ENCODE measurements at places on chromosomes 1 and 21.

GRCh38 chr21:14862794-14863720, 201.7 kb downstream of the NRIP1 start:
- no peak for DNase-seq

DNA sequence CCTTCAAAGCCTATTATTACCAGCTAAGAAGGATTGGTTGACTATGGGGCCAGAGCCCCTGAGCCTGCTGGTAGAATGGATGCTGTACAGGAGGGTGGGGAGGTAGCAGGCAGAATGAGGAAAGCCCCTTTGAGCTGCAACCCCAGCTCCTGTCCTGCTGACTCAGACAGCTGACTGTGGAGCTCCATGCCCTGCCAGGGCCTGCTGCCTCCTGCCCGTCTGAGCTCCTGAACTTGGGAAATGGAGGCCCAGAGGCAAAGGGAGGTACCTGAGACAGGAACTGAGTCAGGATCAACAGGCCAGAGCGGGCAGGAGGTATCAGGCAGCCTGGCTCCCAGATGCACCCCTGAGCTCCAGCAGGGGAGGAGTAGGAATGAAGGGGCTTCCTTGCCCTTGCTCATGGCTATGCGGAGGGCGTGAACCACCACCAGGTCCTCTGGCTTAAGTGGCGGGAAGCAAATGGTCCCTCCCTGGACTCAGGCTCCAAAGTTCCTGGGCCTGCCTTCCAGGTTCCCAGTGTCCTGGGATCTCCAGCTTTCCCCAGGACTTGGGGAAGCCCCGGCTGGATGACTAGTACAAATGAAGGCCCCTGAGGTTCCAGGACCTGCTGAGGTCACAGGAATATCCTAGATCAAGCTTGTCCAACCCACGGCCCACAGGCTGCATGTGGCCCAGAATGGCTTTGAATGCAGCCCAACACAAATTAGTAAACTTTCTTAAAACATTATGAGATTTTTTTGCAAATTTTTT, 3.9 kb upstream of the SFN start:
- no peak for DNase-seq

DNA sequence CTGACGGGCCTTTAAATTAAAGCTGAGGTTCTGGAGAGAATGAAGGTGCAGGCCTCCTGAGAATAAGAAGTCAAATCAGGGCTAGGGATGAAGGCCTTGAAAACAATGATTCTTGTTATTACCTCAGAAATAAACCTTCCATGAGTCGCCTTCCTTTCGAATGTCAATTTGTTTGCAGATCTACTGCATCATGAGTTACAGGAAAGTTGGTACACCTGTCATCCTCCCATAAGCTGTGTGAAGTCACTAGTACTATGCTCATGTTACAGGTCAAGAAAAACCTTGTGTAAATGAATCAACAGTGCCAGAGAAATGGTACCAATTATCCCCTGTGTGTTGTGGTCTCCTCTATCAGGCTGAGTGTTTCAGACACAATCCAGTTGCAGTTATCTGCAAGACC, 281.2 kb upstream of the PLXNA2 start:
- DNase-seq = peak; percentile 54

DNA sequence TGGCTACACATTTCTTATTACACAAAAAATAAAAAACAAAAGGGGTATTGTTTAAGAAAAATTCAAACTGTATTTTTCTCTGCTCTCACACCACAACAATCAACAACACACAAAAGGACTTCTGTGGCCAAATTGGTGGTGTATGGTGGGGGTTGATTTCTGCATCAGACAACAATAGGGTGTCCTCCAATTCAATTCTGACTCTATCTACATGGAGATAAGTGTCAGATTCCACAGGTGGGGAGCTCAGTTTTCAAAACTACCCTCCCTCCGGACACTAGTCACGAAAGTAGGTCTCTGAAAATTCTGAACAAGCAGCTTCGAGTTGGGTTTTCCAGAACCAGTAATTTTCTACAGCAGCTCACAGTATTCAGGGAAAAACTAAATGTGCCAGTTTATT, 744.9 kb upstream of the NCAM2 start:
- no peak for DNase-seq

- peak; percentile 93 for DNase-seq
Observed at GRCh38 chr21:42171091-42172053, 47.6 kb upstream of the ABCG1 start.

DNA sequence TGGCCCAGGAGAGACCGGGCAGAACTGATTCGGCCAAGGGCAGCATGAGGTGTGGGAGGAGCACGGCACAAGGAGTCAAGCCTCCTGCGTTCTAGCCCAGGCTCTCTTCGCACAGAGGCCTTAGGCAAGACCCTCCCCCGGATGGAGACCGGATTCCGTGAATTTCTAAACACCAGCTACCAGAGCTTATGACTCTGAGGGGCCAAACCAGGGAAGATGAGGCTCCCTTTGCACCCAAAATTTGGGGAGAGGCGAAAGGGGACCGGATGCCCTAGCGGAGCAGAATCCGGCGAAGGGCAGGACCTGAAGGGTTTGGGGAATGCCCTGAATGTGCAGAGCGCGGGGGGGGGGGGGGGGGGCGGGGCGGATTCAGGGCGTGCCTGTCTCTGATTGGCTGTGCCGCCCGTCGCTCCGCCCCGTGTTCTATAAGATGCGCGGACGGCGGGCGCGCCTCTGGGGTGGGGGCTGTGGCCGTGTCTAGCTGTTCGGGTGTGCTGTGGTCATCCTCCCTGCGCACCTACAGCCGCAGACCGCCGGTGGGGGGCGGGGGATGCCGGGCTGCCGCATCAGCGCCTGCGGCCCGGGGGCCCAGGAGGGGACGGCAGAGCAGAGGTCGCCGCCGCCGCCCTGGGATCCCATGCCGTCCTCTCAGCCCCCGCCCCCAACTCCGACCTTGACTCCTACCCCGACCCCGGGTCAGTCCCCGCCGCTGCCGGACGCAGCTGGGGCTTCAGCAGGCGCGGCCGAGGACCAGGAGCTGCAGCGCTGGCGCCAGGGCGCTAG, at the start of gene TRNP1:
TSS of gene TRNP1 (plus strand) at position 456 of the 783 bp plus-strand sequence. CDS start at position 551, 95 bp downstream.
- DNase-seq = no peak

GRCh38 chr1:248417854-248418253, 15.0 kb downstream of the OR2T1 start:
- no peak for DNase-seq

- no peak for DNase-seq
Observed at GRCh38 chr1:160795951-160796383, at the start of gene LY9. Gene LY9 (plus strand): TSS chr1:160796174. CDS start chr1:160796188, 14 bp downstream.

DNA sequence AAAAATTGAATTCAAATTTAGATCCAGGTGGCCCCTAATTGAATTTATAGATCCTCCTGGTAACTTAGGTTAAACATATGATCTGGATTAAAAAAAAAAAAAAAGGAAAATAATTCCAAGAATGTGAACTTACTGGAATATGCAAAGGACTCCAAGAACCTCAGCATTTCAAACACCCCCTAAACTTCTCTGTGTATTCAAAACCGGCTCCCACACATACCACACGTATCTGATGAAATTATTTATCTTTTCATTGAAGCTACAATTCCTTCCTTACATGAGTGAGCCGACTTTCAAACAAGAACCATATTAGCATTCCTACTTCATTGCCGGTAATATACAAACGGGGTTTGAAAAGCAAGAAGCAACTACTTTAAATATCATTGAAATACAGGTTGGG, 61.4 kb upstream of the FMN2 start:
- no peak for DNase-seq

DNA sequence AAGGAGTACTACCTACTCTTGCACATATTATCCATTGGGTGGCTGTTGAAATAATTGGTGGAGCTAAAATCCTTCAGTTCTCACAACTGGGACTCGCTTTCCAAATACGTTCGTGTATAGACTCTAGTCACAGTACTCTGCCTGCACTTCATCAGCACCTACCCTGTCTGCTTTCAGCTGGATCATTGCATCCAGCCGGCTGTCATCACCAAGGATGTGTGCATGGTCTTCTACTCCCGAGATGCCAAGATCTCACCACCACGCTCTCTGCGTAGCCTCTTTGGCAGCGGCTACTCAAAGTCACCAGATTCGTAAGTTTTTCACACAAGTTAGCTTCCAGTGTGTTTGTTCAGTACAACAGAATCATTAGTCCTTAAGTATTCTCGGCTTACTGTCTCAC, 37.3 kb upstream of the PGD start:
- no peak for DNase-seq

DNA sequence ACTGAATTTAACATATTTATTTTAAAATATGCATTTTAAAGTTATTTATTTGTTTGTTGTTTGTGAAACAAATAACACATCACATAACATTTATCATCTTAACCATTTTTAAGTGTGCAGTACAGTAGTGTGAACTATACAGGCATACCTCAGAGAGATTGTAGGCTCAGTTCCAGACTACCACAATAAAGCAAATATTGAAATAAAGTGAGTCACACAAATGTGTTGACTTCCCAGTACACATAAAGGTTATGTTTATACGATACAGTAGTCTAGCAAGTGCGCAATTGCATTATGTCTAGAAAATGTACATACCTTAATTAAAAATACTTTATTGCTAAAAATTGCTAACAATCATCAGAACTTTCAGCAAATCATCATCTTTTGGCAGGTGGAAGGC, 739.4 kb upstream of the ADGRL4 start:
- no peak for DNase-seq

DNA sequence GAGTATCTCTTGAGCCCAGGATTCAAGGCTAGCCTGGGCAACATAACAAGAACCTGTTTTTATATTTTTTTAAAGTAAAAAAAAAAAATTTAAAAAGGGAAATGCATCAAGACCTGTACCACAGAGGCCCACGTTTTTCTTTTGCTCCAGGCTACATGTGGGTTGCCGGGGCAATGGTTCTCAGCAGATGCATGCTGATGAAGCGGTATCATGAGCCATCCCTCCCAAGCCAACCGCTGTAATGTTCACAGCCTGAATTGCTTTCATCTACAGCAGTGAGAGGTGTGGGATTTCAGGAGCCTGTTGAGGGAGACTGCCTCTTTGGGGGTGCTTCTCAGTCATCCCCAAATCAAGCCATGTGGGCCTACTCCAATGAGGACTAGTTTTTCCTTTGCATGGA, 60.5 kb downstream of the CD58 start:
- no peak for DNase-seq

DNA sequence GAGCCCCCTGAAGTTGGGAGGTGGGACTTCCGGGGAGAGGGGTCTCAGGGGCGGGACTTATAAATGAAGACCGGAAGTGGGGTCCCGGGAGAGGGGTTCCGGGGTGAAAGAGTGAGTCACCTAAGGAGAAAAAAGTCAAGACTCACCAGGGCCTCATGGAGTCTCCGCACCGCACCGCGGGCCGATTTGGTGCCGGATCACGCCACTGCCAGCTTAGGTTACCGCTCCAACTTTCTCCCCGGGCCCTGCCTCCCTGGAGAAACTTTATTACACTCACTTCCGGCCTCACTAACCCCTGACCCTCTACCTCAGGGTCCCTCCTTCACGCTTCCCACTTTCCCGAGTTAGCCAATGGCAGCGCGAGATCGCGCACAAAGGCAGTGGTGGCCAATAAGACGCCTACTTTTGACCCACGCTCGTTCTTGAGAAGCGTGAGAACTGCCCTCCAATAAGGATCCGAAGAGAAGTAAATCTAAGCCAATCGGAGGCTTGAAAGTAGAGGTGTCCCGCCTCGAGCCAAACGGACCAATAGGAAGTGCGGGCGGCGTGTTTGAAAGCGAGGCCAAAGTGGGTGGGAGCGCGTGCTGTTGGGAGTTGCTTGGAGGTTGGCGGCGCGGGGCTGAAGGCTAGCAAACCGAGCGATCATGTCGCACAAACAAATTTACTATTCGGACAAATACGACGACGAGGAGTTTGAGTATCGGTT, at the start of gene CKS1B:
TSS of gene CKS1B (plus strand) at position 580 of the 706 bp plus-strand sequence. CDS start at position 645, 65 bp downstream.
- DNase-seq = no peak

DNA sequence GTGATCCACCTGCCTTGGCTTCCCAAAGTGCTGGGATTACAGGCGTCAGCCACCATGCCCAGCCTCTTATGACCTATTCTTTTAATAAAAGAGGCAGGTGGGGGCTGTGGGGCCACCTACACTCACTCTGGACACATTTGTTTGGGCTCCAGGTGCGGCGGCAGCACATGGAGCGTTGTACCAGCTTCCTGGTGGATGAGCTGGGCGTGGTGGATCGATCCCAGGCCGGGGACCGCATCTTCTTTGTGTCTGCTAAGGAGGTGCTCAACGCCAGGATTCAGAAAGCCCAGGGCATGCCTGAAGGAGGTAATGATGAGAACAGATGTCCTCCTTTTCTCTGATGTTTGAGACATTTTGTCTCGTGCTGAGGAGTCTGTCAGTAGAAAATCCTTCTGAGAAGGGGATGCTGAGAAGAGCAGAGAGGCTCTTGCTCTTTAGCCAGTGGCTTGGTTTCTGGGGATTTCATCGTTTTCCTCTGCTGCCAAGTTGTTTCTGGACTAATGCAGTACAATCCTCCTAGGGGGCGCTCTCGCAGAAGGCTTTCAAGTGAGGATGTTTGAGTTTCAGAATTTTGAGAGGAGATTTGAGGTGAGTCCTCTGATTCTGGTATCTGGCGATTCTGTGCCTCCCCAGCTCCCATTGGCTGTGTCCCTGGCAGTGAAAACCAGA, 17.9 kb upstream of the MIIP start:
- no peak for DNase-seq

- no peak for DNase-seq
Observed at GRCh38 chr1:221157026-221157761, 278.0 kb downstream of the HLX start.

DNA sequence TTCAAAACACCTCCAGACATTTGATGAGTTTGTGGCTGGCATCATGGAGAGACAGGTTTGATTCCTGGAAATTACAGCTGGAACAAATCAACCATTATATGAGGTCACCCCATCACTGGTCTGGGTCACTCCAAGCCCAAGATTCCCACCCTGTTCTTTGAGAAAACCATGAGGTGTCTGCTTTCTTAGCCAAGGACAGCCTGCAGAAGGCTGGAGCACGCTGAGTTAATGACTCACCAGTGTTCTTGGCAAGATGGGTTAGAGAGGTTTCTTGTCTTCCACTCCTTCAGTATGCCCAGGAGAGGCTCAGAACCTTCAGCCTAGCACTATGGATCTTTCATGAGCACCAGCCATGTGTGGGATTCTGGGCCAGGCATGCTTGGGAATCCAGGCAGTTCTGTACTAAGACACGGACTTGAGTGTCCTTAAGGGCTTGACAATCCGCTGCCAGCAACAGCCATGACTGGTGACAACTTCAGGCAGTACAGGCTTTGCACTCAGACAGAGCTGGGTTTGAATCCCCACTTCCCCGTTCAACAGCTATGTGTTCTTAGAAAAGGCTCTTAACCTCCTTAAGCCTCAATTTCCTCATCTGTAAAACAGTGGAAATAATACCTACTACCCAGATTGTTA, 43.9 kb downstream of the GRHL3 start:
- peak; percentile 93 for DNase-seq

DNA sequence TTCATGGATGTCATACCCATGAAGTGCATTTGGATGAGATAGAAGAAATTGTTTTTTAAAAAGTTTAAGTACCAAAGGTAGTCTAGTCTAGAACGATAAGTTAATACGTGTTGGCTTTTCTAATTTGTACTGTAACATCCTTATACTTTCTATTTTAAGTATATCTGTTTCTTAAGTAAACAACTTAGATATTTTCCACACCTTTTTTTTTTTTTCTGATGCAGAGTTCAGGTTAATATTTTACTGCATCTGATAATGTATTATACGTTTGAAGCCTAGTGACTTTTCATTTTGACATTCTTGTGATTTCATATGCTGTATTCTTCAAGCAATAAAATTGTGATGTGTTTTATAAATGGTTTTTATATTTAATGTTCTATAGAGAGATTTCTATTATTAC, 16.5 kb downstream of the DR1 start:
- DNase-seq = no peak

GRCh38 chr1:4010284-4010683, 110.2 kb upstream of the C1orf174 start:
- no peak for DNase-seq
